ENCODE measurements at places on chromosomes 11 and 22.
A peak's percentile ranks its signal among the peaks of the same experiment; 100 is the strongest.

GRCh38 chr11:90135016-90135415, 553 bp downstream of the NAALAD2 start:
- no peak for DNase-seq

DNA sequence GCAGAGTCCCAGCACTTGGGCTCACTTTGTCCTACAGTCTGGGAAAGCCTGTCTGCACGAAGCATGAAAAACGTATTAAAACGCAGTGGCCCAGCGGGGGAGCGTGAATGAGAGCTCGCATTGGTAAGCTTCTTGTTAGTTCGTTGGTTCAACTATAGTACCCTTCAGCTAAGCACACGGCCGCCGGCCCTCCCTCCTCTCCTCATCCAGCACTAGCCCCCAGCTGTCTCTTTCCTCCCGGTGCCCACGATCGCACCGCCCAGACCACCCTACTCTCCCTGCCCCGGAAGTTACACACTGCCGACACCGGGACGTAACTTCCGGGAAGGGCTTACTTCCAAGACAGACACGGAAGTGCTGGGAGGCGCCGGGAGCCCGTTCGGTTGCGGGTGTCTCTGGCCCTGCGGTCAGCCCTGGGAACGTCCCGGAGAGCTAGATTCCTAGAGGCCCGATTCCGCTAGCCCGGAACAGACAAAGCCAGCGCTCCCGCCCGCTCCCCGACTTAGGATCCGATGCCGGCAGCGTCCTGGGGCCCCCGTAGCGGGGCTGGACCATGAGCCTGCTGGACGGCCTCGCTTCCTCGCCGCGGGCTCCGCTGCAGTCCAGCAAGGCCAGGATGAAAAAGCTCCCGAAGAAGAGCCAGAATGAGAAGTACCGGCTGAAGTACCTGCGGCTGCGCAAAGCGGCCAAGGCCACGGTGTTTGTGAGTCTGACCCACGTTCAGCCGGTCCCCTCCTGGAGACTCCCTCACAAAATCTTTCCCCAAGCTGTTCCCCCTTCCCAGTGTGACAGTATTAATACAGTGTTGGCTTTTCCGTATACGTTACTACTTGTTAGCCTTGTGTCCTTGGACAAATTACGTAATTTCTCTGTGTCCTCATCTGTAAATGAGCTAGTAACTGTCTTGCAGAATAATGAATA, at the start of gene TBRG1:
TSS of gene TBRG1 (plus strand) at position 334 of the 921 bp plus-strand sequence. CDS start at position 554, 220 bp downstream.
- peak; percentile 81 for DNase-seq

DNA sequence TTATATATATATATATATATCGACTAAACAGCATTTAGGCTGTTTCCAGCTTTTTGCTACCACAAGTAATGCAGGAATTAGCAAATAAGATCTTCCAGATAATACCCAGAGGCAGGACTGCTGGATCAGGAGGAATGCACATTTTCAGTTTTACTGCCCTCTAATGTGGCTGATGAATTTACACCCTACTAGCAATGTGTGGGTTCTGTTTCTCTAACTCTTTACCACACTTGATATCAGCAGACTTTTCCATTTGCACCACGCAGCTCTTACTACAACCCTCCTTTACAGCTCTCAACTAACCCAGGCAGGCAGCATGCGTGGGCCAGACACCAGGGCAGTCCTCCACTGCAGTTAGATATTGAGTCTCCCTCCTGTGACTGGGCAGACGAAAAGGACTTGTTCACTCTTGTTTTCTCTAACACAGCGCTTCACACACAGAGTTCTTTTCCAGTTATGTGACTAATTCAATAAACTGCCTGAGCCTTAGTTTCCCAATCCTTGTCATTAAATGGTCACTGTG, 67.7 kb downstream of the IGLL5 start:
- DNase-seq = no peak

DNA sequence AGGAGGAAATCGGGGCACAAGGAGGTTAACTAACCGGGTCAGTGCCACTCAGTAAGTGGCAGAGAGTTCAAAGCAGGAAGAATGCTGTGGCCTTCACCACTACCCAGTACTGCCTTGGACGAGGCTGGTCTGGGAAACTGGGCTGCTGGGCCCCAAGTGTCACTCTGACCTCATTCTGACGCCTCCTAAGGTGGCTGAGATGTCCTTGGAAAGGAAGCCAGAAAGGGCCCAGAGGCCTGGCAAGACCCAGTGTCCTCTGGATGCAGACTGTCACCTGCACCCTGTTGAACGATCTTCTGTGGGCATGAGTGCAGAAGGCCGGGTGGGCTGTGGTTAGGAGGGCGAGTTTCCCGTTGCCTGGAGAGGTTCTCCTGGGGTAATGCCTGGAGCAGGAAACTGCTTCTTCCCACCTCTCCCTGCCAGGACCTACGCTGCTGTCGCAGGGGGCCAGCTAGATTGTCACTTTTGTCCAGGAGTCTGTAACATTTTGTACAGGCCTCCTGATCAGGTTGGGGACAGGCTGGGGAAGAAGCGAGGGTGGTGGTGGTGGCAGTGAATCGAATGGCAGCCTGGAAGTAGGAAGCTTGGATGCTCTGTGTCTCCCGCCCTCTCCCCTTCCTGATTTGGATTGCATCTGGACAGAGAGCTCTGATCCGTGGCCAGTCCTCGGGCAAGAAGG, 105.1 kb downstream of the ST3GAL4 start:
- no peak for DNase-seq

GRCh38 chr11:86486261-86487030, 111.8 kb downstream of the CCDC81 start:
- peak; percentile 2 for DNase-seq

DNA sequence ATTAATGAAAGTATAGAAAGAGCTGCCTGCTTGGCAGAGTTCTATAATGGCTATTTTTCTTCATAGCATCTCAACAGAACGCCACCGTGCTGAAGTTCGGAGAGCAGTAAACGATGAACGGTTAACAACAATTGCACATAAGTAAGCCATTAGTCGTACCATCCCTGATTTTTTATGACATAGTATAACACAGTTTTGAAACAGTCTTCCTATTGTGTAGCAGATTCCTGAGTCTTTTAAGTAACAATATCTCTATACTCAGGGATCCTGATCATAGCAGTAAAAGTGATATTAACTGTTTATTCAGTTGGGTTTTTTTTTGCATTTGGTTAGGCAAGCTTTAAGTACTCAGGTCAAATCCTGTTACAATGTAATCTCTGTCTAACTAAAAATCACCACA, 8.4 kb downstream of the EMSY start:
- no peak for DNase-seq

- no peak for DNase-seq
Observed at GRCh38 chr11:9922806-9923205, 258.9 kb downstream of the SWAP70 start.

GRCh38 chr11:70816156-70816678, 417.9 kb downstream of the CTTN start:
- no peak for DNase-seq

- DNase-seq = no peak
Observed at GRCh38 chr11:1920909-1921573, 1.5 kb downstream of the TNNT3 start.

- no peak for DNase-seq
Observed at GRCh38 chr11:99952816-99953215, 734.3 kb upstream of the ARHGAP42 start.
